ENCODE measurements at places on chromosomes 1 and 21. TPM values are rescaled to one million over a fixed set of nuclear protein-coding genes. Genes with fewer than 3 reads are reported as not detected.

DNA sequence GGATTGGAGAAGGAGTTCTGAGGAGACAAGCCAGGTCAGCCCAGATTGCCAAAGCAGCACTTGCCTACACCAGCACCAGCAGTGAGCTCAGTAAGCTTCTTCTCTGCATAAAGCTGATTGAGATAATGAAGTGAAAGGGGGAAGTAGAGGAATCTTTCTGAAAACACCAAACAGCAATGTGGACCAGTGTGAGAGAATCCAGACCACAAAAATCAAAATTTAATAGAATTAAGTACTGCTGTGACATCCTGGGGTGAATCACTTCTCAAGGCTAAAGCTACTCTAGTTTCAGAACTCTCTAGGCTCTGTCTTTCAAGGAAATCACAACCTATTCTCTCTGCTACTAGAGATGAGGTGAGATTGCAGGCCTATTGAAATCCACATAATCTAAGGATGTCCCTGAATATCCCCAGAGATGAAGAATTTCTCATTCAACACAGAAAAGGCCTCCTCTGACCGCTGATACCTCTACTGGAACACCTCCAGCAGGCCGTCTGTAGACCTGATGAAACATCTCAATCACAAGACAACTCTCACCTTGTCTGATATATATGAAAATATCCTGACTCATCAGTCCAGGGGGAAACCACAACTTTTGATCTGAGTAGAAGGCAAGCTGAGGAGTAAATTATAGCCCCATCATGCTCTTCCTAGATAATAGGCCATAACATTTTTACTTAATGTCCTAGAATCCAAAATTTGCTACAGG lies at the start of gene FCRL4:
TSS of gene FCRL4 (minus strand) at position 127 of the 709 bp plus-strand sequence. CDS start 141 bp downstream, outside the sequence.
- DNase-seq, result no peak

GRCh38 chr1:241916196-241916595 lies 41.4 kb upstream of the BECN2 start:
- DNase-seq, result no peak

GRCh38 chr1:119829625-119830024 lies 18.4 kb upstream of the REG4 start:
- no peak for DNase-seq

DNA sequence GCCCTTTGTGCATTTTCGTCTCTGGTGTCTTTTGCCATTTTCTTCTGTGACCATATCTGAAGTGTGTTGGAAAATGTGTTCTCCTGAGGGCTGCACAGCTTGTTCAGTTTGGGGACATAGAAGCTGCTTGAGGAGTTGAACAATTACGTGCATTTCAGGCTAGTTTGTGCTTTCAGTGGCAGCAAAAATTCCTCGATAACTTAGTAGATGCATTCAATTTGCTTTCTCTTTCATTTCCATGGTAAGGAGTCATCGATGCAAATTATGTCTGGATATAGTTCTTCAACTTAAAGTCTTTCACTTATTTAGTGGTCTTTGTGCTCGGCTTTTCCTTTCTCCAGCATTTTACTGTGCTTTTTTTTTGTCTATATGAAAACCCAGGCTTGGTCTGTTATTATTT lies 441.5 kb downstream of the PLA2G4A start:
- DNase-seq, result no peak

- peak; percentile 53 for DNase-seq
Measured at GRCh38 chr1:12547586-12548225, 70.3 kb downstream of the DHRS3 start.

DNA sequence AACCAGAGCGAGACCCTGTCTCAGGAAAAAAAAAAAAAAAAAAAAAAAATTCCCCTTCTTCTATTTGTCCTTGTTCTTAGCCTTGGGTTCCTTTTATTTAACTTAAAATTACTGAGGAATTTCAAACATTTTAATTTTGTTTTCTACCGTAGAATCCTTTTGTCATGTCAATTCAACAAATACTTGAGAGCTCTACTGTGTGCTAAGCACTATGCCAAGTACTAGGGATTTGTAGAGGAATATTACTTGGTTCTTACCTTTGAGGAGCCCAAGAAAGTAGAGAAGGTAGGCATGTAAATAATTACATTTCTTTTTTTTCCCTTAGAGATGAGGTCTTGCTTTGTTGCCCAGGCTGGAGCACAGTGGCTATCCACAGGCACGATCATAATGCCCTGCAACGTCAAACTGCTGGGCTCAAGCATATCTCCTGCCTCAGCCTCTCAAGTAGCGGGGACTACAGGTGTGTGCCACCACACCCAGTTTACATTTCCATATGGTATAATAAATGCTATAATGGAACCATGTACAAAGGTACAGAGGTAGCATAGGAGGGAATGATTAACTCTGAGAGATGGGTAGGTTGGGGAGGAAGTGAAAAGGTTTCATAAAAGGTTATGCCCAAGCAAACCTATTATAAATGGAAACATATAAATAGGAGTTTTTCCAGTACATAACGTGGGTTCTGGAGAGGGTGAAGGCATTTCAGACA lies 104.0 kb downstream of the ATG4C start:
- no peak for DNase-seq

- no peak for DNase-seq
Measured at GRCh38 chr1:232459826-232460225, 170.1 kb downstream of the SIPA1L2 start.

OR2T29 gene
- total RNA-seq, result not detected

CROCC gene
- 20.9 TPM for total RNA-seq

SPATA21 gene
- total RNA-seq, result not detected

HES3 gene
- not detected for total RNA-seq

TMEM61 gene
- 2.3 TPM for total RNA-seq
